ENCODE measurements at places on chromosomes 7 and 10.

DNA sequence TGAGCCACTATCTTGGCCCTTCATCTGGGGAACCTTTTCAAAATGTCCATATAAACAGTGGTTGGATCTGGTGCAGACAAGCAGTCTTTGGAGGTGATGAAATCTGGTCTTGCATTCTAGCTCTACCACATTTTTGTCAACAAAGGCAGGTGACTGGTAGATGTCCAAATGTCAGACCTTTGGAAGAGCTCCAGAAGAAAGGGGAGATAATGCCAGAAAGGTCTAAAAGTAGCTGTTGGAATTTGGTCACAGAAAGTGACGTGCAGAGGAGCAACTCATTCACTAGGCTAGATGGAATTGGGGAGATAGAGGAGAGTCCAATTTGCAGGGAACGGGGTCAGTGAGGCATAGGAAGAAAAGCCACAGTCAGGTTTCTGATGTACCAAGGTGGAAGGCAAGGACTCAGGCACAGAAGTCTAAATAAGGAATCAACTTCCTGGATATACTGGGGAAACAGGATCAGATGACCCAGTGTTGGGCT is 36.4 kb upstream of the WAC start:
- no peak for DNase-seq

GRCh38 chr10:12394241-12395033 is 45.1 kb downstream of the CAMK1D start:
- DNase-seq = no peak

GRCh38 chr10:47262606-47263533 is 37.1 kb upstream of the GDF10 start:
- no peak for DNase-seq

DNA sequence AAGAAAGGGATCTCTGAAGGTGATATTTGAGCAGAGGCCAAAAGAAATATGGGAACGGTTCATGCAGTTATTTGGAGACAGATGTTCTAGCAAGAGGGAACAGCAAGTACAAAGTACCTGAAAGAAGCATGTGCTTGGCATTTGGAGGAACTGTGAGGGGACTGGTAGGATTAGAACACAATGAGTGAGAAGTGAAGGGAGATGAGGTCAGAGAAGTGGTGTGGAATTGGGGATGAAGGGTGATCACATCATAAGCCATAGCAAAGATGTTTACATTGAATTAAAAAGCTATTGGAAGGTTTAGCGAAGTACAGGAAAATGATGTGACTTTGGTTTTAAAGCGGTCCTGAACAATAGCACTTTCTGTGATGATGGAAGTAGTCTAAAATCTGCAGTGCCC is 402.4 kb upstream of the LRGUK start:
- no peak for DNase-seq

DNA sequence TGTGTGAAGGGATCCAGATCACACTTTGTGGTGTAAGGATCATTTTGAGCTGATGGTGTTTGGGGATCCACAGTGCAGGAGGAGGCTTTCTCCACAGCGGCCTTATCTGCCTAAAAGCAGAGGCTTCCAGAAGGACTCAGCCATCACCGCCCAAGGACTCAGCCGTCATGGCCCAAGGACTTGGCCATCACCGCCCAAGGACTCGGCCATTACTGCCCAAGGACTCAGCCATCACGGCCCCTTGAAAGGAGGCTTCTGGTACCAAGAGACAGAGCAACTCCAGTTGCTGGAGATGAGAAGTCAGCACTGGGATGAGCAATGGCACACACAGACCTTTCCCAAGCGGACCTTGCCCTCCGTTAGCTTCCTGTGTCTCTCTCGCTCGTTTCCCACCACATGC is 6.0 kb upstream of the CFAP46 start:
- no peak for DNase-seq

DNA sequence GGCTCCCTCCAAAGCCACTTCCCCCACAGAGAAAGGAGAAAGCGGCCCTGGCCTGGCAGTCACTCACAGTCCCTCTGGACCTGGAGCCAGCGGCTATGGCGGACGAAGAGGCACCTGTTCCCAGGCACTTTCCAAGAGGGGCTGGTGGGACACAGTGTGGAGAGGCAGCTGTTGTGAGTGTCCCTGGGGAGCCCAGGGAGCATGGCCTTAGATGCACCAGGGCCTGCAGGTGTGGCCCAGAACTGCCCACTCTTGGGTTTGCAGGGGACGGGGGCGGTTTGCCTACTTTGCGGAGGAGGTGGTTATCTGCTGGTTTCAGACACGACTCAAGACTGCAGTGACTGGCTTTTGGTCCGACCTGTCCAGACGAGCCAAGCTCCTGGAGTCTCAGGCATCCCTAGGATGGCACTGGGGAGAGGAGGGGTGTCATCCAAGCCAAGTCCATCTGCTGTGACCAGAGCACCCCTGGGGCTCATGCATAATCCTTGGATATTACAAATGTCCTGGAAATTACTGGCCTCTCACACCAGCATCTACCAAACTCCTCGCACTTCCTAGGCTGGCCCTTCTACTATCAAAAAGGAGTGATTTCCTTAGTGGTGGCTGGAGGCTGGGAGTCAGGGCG is 18.4 kb downstream of the CTBP2 start:
- DNase-seq = no peak

All from CD4-positive, alpha-beta T cell treated with Interleukin-6 at 100 ng/mL for 8 hours (primary cell).